HuH-7.5 (cell line): ENCODE measurements at places on chromosomes 12 and 14.
A peak's percentile ranks its signal among the peaks of the same experiment; 100 is the strongest.

GRCh38 chr12:106226884-106227640 is 20.8 kb downstream of the CKAP4 start:
- DNase-seq = peak; percentile 82

DNA sequence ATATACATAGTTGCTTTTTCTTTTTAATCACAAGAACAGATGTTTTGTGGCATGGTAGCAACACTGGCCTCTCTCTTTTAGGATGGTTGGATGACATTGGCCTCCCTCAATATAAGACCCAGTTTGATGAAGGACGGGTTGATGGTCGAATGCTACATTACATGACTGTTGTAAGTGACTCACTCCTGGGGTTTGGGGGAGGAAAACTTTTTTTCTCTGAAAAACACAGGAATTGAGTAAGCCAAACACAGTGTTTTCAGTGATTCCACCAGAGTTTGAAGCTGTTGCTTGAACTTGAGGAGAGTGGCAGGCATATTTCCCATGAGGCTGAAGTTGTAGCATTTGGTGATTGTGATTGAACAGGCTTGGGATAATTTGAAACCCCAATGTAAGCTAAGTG is 13.7 kb upstream of the REP15 start:
- DNase-seq = no peak

DNA sequence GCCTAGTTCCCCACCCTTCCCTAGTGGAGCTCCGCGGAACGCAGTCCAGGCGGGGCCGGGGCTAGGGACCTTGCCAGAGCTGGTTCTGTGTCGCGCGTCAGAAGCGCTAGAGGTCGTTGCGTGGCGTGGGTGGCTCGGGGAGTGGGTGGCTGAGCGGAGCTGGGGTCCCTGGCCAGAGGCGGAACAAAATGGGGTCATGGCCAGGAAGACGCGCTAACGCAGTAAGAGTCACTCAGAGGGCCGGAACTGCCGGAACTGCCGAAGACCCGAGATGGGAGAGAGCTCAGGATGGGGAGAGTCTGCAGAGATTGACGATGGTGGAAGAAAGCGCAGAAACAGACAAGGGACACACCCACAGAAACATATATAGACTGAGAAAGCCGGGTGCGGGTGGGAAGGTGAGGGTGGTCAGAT is 4.8 kb downstream of the DGKA start:
- no peak for DNase-seq

DNA sequence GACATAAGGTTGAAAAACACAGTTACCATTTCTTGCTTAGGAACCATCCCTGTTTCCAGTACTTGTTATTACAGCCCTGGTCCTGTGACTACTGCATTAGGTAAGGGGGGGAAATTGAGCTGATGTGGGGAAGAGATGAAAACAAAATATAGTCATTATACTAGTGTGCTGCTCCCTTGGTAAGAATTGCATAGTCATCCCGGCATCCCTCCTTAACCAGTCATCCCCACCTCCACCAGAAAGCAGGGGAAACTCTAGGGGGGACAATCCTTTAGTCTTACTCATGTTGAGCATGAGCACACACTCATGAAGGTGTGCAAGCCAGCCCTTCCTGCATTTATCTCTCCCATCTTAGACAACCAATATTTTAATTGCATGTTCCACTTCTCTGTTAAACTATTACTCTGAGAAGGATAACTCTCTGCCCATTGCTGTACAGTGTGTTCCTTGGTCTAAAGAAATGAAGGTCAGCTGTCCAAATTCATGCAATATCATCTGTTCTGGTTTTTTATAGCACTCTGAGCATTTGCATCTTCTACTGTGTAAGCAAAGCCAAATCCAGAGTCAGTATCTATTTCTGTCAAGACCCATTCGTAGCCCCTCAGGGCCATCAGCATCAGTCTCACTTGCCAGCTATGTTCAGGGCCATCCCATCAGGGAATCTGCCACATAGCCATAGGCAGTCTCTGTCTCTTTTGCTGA is 46.8 kb downstream of the TMEM30B start:
- DNase-seq = no peak

GRCh38 chr14:35412272-35413056 is 7.9 kb upstream of the NFKBIA start:
- DNase-seq = no peak

DNA sequence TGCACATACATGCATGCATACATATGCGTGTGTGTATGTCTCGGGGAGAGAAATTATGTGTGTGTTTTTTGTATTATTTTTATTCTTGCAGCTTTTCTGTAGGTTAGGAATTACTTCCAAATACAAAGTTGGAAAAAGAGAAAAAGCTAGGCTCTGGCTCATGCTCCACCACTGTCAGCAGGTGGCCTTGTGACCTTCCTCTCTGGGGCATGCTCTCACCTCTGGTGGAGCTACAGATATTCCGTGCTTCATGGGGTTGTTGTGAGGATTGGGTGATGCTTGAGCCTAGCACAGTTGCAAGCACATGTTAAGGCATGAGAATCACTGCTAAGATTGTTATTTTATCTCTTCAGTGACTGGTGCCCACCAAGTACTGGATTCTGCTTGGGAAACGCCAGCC is 6.7 kb upstream of the SERPINA6 start:
- DNase-seq = no peak

GRCh38 chr12:106631797-106632196 is 49.0 kb downstream of the RFX4 start:
- no peak for DNase-seq

- DNase-seq = no peak
These were observed 6.0 kb upstream of the CEBPE start for GRCh38 chr14:23125011-23125410.

GRCh38 chr12:65432651-65433050 is 154.2 kb downstream of the MSRB3 start:
- no peak for DNase-seq

DNA sequence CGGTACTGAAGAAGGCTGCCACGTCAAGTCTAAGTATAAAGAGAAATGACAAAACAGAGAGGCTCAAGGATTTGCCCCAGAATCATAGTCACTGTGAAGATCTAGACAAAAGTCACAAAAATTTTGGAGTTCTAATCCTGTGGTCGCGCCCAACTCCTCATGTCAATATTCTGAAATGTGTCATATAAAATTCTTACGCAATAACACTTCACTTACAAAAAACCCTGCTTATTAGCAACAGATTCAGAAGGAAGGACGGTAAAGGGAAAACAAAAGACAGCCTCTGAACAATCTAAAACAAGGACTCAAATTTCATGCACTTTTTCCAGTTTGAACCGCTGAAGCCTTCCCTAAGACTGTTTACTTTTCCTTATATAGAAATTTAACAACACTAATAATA is 94.7 kb downstream of the TSPAN8 start:
- no peak for DNase-seq

DNA sequence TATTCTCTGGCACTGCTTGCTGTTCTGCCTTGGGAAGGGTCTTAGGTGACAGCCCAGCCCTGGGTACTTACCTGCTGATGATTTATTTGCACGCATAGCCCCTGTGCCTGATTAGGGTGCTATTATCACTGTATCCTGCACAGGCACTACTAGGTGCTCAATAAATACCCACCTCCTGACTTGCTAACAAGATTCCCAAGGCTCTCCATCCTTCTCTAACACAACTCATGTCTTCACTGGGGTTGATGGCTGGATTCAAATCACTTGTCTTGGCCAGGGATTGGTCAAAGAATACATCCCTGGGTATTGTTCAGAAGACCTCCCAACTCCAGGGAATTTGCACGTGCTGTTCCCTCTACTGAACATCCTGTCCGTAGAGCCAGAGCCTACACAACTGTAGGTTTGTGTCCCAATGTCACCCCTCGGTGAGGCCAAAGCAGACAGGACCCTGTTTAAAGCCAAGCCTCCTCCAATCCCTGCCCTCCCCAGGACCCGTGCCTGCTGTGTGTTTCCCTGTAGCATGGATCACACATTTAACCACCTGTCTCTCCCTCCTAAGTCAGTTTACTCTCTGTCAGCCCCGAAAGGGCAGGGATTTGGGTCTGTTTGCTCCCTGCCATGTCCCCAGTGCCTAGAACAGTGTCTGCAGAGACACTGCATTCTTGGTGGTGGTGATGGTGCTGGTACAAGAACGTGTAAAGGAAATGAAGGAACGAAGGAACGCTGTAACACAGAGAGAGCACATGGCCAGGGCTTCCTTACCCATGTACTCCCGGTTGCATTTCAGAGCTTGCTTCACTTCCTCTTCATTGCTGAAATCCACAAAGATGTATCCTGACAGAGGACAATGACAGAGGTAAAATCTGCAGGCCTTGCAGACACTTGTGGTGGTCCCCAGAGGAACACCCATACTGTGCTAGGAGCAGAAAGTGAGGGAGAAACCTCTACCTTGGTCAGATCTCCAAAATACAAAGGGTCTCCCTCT is 16.5 kb downstream of the RBM19 start:
- DNase-seq = no peak

DNA sequence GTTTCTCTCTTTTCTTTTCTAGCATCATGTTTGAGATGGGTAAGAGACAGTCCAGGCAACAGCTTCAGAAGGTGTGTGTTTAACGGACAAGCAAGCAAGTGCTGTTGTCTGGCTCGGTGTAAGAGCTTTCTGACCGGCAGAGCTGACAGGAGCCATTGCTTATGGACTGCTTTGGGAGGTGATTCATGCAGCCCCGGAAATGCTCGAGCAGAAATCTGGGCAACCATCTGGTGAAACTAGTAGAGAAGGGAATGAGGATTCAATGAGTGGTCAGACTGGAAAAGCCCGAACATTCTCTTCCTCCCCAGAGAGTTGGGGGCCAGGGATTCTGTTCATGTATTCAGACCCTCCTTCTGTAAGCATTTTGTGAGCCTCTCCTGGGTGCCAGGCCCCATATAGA is 24.4 kb downstream of the TUNAR start:
- no peak for DNase-seq

DNA sequence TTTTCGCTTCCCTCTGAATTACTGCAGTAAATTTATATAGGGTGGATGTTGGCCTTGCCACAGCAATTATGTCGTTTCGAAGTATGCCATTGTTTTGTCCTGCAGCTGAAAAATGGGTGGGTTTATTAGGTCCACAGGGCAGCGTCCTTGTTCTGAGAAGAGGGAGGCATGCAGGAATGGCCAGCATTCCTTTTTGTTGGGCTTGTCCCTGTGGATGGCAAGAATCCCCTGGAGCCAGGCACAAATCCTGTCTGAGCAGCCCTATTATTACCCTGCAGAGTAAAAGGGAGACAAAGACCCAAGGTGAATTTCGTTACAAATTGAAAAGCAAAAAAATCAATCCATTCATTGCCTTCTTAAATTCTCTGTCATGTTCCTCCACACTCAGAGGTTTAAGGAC is 88.1 kb downstream of the CHST11 start:
- no peak for DNase-seq

GRCh38 chr12:630656-631632 is 32.3 kb downstream of the NINJ2 start:
- no peak for DNase-seq

GRCh38 chr14:78131616-78132015 is 38.6 kb upstream of the NRXN3 start:
- no peak for DNase-seq

DNA sequence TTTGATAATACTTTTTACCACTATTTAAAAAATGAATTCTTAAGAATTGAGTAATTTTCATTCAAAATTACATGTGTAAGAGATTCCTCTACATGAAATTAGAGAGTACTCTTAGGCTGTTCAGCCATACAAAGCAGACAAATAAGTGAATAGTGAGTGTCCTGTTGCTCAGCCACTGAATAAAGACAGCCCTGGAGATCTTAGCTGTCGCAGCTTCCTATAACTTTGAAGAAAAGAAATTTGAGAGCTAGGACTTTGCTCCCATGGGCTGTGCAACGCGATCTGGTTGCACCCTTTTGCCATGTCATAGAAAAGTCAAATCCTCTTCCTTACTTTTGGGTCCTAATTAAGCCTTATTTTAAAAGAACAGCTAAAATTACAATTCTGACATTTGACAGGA is 40.9 kb upstream of the LRIG3 start:
- DNase-seq = no peak

DNA sequence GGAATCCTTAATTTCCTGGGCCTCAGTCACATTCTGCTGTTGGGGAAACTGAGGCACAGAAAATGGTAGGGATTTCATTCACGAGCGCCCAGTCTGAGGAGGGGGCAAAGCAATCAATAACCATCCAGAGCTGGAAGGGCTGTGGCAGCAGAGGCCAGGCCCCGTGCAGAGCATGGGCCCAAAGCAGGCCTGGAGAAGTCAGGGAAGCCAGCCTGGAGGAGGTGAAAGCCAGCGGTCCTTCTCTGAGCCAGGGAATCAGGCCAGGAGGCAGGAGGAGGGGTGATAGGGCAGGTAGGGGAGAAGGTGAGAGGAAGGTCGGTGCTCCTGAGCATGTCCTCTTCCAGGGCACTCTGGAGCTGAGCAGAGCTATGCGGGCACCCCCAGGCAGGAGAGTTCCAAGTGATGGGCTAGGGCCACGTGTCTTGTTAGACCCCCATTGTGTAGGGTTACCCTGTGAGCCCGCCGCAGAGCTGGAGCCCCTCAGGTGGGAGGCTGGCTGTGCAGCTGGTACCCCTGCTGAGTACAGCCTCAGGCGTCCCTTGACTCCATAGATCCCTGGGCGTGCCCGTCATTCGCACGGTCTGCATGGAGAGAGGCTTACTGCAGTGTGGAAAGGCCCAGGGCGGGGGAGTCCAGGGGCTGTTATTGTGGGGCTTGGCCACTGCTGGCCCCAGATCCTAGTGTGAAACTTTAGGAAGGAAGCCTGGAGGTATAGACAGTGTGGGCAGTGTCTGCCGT is 4.8 kb downstream of the TNFAIP2 start:
- no peak for DNase-seq

- DNase-seq = peak; percentile 77
These were observed 10.5 kb upstream of the SLC38A2 start for GRCh38 chr12:46382964-46383653.

DNA sequence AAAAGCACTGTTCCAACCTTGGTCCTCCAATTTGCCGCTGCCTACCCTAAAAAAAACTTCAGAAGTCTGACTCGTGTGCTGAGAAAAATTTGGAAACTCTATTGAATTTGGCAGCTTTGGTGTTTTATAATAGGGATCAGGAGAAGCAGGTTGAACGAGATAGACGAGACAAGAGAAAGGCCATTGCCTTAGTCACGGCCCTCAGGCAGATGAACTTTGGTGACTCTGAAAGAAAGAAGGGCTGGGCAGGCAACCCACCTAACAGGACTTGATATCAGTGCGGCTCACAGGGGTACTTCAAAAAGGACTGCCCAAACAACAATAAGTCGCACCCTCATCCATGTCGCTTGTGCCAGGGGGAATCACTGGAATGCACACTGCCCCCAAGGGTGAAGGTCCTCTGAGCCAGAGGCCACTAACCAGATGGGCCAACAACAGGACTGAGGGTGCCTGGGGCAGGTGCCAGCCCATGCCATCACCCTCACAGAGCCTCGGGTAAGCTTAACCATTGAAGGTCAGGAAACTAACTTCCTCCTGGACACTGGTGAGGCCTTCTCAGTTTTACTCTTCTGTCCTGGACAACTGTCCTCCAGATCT is 102.5 kb upstream of the SSTR1 start:
- DNase-seq = no peak

GRCh38 chr12:106771425-106771824 is 3.1 kb upstream of the RIC8B start:
- DNase-seq = no peak

GRCh38 chr14:90850487-90850886 is 34.3 kb upstream of the TTC7B start:
- no peak for DNase-seq

GRCh38 chr12:57620245-57620935 is 9.2 kb downstream of the ARHGEF25 start:
- DNase-seq = no peak

- no peak for DNase-seq
These were observed 3.6 kb downstream of the SLC2A14 start for GRCh38 chr12:7869137-7869536.

GRCh38 chr12:2391740-2392331 is 339.0 kb downstream of the CACNA1C start:
- no peak for DNase-seq
